ENCODE measurements at places on chromosomes 4 and X.

DNA sequence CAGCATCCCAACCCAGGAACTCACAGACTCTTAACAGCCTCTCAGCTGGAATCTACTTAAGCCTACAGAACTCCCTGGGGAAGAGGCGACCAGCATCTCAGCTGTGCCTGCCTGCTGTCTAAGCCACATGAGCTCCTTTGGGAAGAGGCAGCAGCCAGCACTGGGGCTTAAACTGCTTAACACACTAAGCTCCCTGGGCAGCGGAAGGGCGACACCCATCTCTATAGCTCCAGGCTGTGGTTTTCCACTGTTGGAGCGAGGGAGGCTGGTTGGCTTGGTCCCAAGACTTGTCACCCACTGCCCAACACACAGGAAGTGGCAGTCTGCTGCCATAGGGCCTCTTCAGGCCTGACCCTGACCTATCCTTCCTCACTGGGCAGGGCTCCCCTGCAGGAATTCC lies 1544.1 kb upstream of the ADGRL3 start:
- DNase-seq, result no peak

GRCh38 chrX:78931814-78932213 lies 13.4 kb upstream of the P2RY10 start:
- DNase-seq, result no peak

DNA sequence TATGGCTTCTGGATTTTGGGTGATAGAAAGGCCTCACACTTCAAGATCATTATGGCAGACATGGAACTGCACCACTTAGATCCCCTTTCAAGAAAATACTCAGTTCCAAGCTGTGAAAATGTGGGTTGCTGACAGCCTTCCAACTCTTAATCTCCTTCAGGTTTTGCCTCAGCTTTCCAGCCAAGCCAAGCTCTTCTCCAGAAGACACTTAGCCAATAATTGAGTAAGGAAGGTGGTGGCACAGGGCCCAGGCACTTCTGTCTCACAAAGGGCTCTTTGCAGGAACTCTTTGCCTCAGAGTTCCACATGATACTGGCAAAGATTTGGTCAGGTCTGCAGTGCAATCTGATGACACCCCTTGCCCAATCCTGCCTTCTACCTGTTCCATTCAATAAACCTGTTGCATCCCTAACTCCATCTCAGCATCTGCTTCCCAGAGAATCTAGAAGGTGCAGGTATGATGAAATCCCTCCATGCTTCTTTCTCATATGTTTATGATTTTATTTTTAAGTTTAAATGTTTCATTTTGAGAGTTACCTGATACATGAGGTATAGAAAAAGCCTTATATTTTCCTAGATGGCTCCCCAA lies 30.6 kb downstream of the ANXA5 start:
- DNase-seq, result no peak

DNA sequence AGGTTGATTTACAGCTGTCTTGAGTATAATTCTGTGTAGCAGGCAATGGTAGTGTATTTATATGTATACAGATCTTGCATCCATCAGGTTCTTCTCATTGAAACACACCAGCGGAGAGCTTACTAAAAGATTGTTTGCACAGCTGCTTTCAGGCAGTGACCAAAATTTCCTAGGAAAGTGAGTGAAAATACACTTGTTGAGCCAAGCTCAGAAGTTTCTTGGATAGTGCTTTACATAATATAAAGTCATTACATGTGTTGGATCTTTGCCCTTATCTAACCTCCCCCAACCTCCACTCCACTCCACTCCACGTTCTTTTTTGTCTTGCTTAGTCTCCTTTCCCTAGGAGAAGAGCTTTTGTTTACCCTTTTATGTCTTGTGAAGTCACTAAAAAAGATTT lies 34.1 kb downstream of the CNKSR2 start:
- DNase-seq, result no peak

DNA sequence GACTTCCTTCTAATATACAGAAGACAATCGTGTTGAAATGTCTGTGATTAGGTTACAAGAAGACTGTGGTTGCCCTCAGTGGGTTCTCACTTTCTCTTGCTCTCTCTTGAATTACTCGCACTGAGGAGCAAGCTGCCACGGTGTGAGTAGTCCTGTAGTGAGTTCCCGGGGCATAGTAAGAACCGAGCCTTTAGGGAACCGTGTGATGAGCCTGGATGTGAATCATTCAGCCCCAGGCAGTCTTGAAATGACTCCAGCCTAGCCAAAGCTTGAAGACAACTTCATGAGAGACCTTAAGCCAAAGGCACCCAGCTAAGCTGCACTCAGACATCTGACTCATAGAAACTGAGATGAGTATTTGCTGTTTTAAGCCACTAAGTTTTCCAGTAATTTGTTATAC lies 292.7 kb downstream of the SPOCK3 start:
- DNase-seq, result no peak

GRCh38 chr4:4994312-4995097 lies 24.8 kb downstream of the CYTL1 start:
- no peak for DNase-seq

DNA sequence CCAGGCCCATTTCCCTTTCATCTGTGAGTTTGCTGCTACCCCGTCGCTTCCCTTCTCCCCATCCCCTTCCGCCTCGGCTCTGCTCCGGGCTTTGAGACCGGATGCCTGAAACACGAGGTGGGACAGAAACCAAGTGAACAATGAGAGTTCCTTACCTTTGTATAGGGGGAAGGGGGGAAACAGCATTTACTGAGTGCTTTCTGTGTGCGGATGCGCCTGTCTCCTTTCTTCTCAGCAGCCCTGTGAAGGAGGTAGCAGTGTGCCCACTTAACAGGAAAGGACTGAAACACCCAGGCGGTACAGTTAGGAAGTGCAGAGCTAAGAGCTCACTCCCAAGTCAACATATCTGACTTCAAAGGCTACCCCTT lies 43.2 kb upstream of the TMSB15B start:
- DNase-seq, result no peak

DNA sequence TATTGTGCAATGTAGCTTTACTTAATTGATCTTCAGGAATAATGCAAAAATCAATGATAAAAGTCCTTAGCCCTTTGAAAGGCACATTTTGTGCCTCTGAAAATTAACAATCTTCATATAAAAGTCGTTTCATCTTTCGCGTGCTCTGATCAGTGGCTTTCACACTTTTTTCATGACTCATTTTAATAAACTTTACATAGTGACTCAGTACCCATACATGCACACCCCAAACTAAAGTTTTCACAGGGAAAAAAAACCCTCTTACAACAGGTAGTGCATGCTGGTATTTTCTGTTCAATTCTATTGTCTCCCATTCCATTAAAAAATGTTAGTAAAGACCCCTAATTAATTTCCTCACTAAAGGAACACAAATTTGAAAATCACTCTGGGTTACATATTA lies 21.5 kb downstream of the RWDD4 start:
- no peak for DNase-seq

DNA sequence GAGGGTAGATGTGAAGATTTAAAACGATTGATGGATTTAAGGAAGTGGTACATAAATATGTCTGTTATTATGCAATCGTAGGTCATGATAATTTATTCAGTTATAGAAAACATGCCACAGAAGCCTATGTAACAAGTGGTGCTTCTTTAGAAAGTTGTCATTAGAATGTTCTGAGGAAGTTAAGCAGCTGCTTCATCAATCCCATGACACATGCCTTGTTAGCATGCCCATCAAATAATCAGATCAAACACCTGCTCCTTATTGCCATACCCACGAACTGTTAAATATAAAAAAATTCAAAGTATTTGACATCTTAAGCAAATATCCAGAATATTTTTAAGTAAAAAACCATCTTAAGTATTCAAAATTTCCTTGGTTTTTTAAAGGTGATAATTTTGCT lies 76.4 kb upstream of the MYOZ2 start:
- no peak for DNase-seq

DNA sequence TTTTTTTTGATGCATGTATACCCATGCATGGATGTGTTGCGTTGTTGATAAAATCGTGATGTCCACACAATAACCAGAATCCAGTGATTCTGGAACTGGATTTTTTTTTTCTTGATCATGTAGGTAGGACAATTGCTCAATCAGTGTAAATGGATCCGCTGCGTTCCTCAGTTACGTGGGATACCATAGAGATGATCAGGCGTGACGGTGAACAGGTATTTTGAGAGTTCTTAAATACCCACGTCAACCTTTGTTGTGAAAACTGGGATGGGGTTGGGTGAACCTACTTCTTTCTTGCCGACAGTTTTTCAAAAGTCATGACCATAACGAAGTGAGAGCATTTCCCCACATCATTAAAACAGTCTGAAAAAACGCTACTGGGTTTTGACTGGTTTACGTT lies 913 bp upstream of the SMIM10L2A start:
- DNase-seq, result no peak
